ENCODE measurements at places on chromosomes 4 and X.
A peak's percentile ranks its signal among the peaks of the same experiment; 100 is the strongest.

- DNase-seq = peak; percentile 40
These were observed 126.5 kb downstream of the QDPR start for GRCh38 chr4:17385403-17385802.

DNA sequence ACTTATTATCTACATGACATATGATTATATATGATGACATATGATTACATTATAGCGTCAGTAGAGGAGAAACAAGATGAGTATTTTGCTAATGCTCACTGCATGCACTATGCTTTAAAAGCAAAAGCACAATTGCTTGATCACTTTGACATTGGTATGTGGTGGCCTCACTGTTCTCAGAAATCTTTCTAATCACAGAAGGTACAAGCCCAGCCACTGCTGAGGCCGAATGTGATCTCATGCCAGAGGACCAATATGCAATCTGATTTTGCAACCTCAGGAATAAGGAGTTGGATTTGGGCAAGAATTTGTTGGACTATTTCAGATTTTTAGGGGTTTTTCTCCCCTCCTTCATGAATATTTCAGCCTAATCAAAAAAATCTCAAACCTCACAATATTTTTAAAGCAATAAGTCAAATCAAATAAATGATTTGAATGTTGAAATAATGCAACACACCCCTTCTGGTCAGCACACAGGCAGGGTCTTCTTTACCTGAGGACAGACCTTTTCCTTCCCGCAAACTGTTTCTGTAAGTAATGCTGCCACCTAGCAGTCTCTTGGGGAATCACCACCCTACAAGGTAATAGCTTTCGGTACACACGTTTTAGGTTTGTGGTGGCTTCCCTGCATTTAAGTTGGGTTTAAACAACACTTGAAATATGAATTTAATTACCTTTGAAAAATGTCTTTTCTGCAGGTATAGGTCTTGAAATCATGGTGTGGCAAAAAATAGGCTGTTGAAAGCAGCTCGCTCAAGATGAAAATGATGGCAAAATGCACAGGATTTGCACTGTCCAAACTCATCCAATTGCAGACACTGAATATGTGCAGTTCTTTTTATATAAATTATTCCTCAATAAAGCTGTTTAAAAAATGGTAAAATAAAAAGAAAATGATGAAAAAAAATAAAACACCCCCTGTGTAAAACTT lies 4.8 kb upstream of the CXCL13 start:
- DNase-seq = peak; percentile 22

GRCh38 chrX:110322603-110323002 lies 4.7 kb upstream of the AMMECR1 start:
- no peak for DNase-seq

- DNase-seq = peak; percentile 8
These were observed 138.6 kb downstream of the AFF1 start for GRCh38 chr4:87073199-87074120.

DNA sequence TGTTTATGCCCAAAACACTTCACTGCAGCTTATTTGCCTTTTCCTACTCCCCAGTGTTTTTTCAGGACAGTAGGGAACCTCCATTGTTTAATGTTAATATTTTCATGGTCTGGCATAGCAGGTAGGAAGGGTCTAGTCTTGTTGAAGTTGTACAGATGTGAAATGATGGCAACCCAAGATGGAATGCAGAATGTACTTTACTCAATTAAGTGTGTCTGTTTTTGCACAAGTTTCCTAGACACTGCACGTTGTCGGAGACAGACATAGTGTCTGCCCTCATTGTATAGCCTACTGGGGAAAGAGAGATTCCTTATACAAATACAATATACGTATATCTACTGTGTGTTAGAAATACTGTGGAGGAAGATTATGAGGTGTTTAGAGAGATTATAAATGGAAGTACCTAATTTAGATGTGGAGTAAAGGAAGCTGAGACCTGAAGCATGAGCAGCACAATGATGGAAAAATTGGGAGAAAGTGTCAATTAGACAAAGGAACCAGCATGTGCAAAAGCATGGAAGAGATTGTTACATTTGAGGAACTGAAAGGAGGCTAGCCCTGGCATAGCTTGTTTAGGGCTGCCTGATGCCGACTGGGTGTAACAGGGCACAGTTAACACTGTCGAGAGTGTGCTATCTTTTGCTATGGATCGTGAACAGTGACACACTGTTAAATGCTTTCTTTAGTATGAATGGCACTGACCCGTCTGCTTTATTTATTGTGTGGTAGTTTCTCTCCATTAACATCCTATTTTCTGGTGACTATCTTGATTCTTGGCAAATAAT lies 18.4 kb downstream of the CPEB2 start:
- no peak for DNase-seq

- DNase-seq = no peak
These were observed 8.7 kb upstream of the TIMM8A start for GRCh38 chrX:101357166-101357795.

DNA sequence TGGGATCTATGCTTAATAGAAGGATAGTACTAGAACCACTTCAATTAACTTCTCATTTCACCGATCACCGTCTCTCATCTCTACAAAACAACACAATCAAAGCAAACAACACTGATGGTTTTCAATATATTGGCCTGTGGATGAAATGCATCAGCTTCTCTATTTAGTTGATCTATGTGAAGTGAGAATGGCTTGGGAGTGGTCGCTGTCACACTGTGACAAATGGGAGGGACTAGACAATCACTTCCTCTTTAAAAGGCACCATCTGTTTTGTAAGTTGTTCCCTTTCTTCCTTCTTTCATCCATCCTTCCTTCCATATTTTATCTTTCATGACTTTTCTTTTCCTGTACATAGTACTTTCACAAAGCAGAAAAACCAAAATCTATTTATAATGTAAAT lies 23.9 kb upstream of the NWD2 start:
- no peak for DNase-seq

DNA sequence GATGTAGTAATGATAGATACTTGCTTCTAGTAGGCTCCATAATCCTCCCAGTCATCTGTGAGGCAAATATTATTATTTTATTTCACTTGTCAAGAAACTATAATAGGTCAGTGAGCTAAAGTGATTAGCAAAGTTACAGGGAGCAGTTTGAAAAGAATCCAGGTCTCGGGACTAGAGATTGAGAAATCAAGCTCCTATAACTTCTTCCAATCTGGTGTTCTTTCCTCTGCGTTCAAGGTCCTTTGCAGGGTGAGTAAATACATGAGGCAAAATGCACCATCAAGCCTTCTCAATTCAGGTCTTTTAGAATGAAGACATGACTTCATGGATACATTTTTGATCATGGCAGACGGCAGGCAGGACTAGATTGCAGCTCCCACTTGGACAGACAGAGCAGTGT lies 150.4 kb downstream of the FRAS1 start:
- DNase-seq = no peak

- DNase-seq = no peak
These were observed 28.8 kb upstream of the PPP2R2C start for GRCh38 chr4:6501171-6501570.

DNA sequence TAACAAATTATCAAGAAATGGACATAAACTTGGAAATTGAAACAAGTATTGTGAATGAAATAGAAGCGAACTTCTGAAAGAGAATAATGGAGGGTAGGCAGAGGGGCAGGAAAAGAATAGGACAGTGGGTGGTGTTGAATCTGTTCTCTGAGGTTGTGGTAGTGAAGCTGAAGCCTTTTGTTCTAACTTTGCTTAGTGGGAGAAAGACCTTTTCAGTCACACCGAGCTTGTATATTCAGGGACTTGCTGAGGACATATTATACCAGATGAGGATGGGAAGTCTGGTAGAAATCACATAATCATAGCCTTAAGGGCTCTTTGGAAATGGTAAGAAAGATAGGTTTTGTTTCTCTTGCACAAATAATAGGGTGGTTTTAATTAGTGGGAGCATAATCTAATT lies 115.4 kb upstream of the NDST4 start:
- DNase-seq = no peak

DNA sequence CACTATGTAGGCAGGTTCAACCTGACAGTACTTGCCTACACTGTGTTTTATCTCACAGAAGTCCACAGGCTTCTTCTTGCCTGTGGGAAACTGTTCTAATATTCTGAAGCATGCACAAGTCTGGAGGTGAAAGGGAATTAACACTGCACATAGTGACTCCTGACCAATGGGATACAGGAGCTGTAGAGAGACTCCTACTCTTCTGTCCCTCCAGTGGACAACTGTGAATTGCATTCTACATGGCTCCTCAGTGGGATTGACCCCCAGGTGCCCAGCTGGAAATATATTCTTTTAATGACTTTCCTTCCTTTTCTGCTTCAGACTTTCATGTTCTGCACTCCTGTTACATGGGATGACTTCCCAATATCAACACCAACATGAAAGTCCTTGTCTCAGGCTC lies 8.2 kb upstream of the YIPF6 start:
- no peak for DNase-seq

DNA sequence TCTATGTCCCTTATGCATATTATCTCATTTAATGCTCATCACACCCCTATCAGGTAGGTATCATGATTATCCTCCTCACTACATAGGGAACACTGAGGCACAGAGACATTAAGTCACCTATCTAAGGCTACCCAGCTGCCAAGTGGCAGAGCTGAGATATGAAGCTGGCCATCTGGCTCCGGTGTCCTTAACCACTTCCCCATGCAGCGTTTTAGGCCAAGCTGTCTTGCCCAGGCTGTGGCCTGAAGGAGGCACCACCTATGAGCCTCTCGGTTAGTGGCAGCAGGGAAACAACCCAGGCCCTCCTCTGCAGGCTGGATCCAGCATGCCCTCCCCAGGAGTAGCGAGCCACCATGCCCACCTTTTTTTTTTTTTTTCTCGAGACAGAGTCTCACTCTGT lies 16.3 kb downstream of the PJA1 start:
- no peak for DNase-seq

Data from NCI-H774 (cell line).